ENCODE measurements at places on chromosomes 2 and 18. TPM values are rescaled to one million over a fixed set of nuclear protein-coding genes. Genes with fewer than 3 reads are reported as not detected.

DNA sequence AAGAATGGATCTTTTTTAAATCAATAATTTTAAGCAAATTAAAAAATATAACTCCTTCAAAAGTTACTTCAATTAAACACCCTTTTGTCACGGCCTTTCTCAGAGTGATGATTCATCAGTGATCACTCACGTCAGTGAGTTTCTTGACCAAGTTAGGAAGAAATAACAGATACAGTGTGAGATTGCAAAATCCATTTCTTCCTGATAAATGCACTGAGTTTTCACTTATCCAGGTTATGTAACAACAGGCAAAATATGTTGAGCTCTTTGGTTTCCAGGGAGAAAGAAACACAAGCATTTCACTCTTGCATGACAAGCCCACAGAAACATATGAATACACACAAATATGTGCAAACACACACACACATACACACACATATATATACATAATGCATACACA lies 195.9 kb upstream of the CYRIA start:
- DNase-seq = no peak

GRCh38 chr2:84855731-84856130 lies 25.2 kb downstream of the TRABD2A start:
- DNase-seq = no peak

DNA sequence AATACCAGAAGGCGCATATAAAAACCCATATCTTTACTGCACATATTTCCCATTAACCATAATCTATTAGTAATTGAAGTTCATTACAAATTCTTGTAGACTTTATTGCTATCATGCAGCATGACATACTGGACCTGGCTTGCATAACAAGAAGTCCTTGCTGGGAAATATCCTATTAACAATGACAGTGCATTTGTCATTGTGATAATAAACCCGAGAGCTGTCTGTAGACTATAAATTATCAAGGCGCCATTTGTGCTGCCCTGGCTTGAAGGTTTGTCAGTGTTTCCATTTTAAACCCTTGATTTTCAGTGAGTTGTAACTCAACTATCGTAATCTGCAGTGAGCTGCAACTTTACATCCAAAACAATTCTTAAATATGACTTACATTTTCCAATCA lies 59.0 kb downstream of the HNMT start:
- no peak for DNase-seq

DNA sequence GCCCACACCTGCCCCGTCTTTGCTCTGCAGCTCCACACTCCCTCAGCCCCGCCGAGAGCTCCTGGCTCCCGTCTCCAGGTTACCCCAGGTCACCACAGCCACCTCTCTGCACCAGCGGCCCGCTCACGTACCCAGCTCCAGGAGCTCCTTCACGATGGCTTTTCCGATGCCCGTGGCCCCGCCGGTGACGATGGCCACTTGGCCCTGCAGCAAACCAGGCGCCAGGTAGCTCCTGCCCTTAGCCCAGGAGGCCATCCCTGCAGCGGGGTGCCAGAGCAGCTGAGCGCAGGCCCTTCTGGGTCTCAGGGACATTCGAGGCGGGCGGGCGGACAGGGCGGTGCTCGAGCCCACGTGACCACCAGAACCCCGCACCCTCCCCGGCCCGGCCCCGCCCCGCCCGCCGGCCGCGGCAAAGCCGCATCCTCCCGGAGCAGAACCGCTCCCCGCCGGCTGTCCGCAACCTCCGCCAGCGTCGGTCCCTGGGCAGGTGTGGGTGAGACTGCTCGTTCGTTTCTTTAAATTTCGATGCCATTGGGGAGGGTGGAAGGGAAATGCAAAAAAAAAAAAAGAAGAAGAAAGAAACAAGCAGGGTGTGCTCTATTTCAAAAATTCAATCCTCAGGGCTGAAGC lies at the start of the genes PECR and TMEM169:
Gene PECR (minus strand): TSS at position 323 of the 630 bp plus-strand sequence. CDS start 68 bp downstream, at position 255.
Gene TMEM169 (plus strand): TSS at position 433 of the 630 bp plus-strand sequence. CDS start 14,045 bp downstream, outside the sequence.
- DNase-seq = peak; percentile 76

Gene MC5R
- 0.22 TPM for polyA plus RNA-seq

GRCh38 chr2:128876986-128877983 lies 558.6 kb upstream of the HS6ST1 start:
- no peak for DNase-seq

DNA sequence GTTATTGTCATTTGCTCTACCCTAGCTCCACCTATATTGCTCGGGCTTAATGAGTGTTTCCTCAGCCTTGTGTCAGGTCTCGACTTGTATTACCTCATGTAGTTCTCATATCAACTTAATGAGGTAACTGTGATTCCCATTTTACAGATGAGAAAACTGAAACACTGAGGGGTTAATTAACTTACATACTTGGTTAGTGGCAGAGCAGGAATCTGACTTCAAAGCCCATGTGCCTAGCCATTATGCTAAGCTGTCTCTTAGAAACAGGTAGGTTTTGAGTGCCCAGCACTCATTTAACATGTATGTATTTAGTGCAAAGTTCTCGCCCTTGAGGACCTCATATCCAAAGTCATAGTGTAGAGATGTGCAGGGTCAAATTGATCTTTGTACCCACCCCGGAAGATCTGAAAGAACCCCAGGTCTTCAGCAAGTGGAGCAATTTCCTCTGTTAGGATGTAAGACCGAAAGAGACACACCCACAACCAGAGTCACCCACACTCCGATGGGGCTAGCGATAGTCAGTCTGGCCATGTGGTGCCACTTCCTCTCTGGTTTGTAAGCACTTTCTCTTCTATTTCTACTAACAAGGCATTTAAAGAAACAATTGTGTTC lies 121.0 kb upstream of the SLC39A10 start:
- DNase-seq = no peak

GRCh38 chr2:168574856-168575630 lies 119.0 kb downstream of the CERS6 start:
- DNase-seq = no peak

DNA sequence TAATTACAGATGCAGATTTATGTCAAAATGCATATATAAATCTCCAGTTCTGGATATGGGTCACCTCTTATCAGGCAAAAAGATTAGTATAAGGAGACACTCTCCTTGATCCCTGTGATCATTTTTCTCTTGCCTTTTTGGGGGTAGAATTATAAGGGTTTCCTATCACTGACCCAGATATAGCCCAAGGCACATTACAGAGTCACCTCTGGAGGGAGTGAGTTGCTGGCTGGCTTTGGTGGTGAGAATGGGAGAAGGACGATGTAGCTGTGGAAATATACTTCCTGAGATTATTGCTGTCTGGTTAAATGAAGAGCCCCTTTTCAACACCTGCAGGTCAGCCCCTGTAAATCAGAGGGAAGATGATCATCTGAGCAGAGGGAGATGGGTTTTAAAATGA lies 418.7 kb downstream of the MTX2 start:
- no peak for DNase-seq

- no peak for DNase-seq
Measured at GRCh38 chr2:120919771-120920453, 184.2 kb downstream of the GLI2 start.

GRCh38 chr2:15547115-15547876 lies 13.8 kb downstream of the NBAS start:
- DNase-seq = no peak

GRCh38 chr2:102486941-102487702 lies 14.1 kb downstream of the SLC9A4 start:
- no peak for DNase-seq

Gene MZT2B
- 62.2 TPM for polyA plus RNA-seq

- no peak for DNase-seq
Measured at GRCh38 chr2:1632002-1632348, 112.3 kb downstream of the PXDN start.

DNA sequence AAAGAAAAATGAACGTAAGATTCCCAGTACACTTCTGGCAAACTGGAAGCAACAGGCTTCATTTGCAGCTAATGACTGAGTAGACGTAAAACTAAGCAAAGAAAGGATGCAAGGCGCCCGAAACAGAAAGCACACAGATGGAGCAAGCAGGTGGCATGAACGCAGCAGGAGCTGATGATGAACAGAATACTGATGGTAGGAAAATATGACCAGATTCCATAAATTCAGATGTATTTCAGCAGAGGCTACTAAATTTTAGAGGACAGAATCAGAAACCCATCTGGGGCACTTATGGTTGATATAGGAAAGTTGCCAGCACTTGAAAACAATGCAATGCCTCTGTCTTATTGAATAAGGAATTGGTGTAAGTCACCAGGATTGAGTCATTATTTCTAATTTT lies 658.7 kb upstream of the LINC00305 start:
- DNase-seq = no peak

GRCh38 chr2:180334514-180334913 lies 327.4 kb upstream of the CWC22 start:
- no peak for DNase-seq
